ENCODE measurements at places on chromosomes 3 and 15.
A peak's percentile ranks its signal among the peaks of the same experiment; 100 is the strongest.

DNA sequence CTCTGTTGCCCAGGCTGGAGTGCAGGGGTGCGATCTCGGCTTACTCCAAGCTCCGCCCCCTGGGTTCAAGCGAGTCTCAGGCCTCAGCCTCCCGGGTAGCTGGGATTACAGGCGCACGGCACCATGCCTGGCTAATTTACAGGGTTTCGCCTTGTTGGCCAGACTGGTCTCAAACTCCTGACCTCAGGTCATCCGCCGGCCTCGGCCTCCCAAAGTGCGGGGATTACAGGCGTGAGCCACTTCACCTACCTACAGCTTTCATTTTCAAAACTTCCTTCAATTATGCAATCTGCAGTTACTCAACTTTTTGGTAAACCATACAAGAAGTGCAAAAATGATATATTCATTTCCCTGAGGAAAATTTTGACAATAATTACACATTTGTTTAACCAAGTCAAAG lies 14.0 kb downstream of the NANOGP8 start:
- DNase-seq, result no peak

- no peak for DNase-seq
Observed at GRCh38 chr3:144229330-144229729, 257.7 kb downstream of the DIPK2A start.

GRCh38 chr3:141255846-141256261 lies 24.2 kb downstream of the PXYLP1 start:
- DNase-seq, result no peak

DNA sequence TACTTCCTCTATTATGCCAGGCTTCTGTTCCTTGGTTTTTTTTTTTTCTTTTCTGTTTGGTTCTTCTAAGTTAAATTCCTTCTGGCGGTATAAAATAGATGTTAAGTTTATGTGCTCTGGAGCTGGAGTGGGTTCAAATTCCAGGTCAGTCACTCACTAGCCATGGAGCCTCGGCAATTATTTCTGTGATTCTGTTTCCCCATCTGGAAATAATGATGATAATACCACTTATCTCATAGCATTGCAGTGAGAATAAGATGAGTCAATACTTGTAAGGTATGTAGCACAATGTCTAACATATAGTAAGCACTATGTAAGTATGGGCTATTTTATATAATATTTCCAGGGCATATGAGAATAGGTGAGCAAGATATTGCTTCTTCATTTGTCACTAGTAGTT lies 33.2 kb upstream of the ZDHHC23 start:
- no peak for DNase-seq

- DNase-seq, result peak; percentile 77
Observed at GRCh38 chr3:48194446-48195071, 6.3 kb upstream of the CDC25A start.

GRCh38 chr15:79520654-79521053 lies 88.5 kb downstream of the MINAR1 start:
- DNase-seq, result no peak

GRCh38 chr3:105747060-105747541 lies 121.7 kb downstream of the CBLB start:
- DNase-seq, result no peak

- DNase-seq, result no peak
Observed at GRCh38 chr3:134299185-134299887, 48.7 kb upstream of the RYK start.

DNA sequence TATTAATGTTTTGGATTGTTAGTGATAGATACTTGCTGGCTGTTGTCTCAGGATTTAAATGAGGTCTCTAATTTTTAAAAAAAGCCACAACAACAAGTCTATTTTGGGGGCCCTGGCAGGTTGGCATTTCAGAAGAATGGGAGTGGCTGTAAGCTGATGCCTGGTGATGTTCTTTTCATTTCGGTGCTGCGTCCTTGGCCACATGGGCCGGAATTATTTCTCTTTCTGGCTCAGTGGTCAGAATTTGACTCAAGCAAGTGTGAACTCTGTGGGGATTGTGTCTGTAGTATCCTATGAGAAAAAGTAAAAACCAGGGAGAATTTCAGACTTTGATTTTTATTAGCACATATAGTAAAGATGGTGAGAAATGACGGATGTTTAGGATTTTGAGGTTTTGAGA lies 203.0 kb downstream of the AKAP13 start:
- no peak for DNase-seq

DNA sequence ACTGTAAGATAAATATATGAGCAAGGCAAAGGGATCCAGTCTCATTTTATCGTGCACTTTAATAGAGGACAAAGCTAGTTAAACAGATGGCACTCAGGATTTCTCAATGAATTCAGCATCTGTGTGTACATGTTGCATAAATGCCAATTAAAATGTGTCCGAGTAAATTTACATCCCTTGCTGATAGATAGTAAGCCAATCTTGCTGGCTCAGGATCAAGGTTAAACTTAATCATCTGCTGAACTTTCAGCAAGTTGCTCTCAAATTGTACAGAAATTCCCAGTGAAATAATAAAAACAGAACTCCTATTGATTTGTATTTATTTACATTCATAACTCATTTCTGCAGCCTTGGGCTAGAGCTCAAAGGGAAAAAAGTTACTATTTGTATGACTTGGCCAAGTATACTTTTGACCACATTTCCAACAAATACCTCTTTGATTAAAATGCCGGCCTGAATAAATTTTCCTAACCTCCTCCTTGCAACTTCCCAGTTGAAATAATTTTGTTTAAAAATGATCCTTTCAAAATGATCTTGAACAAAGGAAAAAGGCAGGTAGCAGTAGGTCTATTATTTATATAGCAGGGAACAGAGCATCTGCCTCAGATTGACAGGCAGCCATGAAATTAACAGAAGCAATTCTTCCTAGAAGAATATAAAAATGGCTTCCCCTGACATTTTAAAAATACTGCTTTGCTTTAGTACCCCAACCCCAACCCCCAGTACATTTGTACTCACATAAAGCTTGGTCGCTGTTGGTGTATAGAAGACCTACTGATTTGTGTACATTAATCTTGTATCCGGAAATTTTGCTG lies 1001.9 kb downstream of the ROBO1 start:
- no peak for DNase-seq

GRCh38 chr15:76968306-76968705 lies 26.6 kb upstream of the PSTPIP1 start:
- no peak for DNase-seq
